Umbilical cord (tissue), 2 donors: ENCODE measurements at places on chromosomes 6 and 20.
A peak's percentile ranks its signal among the peaks of the same experiment; 100 is the strongest.

DNA sequence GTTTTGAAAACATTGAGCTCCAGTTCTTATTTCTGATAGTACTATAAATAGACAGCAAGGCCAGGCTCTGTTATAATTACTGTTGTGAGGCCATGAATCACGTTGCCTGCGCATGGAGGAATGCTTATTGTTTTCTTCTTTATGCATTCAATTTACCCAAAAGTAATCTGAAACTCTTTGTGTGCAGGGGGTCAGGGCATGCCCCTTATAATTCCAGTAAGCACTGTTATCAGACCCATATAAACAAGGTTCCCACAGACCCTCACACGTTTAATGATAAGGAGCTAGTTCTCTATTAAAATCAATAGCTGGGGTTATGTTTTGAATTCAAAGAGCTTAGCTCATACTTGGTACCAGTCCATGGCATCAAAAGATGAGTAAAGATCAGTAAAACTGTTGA, 174.8 kb upstream of the ARG1 start:
- DNase-seq = no peak

DNA sequence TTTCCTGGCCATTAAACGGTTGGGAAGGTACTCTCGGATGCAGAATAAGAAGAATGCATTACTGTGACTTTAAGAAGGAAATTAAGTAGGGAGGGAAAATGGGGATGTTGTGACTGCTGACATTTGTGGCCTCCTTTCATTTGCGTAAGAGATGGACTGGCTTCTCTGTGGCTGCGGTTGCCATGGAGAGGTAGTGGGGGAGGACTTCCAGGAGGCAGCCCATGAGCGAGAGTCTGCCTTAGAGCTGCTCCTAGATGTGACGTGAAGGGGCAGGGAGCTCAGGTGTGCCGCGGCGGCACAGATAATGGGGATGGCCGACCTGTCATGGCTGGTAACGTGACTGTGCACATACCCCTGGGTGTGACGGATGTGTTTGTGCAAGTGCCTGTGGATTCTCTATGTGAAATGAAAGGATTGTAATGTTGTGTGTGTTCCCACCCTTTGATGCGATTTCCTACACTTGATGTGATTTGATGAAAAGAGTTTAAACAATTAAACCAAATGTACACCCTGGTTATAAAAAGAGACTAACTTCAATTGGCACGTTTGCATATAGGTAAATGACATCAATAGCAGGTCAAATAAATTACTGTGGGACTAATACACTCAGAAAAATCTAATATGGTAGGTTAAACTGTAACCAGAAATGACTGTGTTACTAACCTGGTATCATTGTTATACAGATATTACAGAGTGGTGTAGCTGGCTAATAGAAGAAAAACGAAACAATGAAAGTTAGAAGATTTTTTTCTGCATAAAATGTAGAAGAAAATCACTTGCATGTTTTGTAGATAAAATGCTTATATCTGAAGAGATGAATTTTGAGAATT, 48.9 kb downstream of the HIVEP1 start:
- DNase-seq = peak; percentile 47

GRCh38 chr20:20492521-20493332, 124.8 kb downstream of the INSM1 start:
- no peak for DNase-seq

DNA sequence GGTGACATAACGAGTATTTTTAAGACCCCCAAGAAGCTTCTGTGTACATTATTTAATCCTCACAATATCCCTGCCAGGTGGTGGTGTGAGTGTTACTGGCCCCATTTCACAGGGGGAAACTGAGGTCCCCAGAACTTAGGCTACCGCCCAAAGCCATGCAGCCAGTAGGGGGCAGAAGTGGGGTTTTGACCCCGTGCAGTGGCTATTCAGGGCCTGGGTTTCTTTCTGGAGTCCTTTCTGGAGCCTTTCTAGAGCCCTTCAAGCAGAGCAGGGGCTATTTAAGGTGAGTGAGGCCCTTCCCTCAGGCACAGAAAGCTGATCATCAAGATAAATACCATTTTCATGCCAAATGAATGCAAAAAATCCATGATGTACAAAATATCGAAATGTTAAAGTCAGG, 59.0 kb downstream of the CTCFL start:
- DNase-seq = no peak

DNA sequence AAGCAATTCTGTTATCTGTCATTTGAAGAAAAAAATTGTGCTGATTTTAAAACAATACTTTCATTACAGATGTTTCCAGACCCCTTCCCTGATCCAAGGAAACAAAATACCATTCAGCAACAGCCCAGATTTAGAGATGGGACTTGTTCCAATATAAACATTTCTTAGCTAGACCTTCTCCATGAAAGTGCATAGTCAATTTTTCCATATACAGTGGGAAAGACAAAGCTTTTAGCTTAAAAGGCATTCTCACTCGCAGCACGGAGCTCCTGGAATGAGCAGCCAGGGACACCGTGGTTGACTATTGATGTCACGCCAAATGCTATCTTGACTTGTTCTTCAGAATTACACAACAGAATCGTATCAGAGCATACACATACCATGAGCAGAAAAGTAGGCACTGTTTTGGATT, 21.5 kb downstream of the LAMA4 start:
- peak; percentile 85 for DNase-seq

- peak; percentile 65 for DNase-seq
These were observed 532.1 kb upstream of the JAG1 start for GRCh38 chr20:11205769-11206362.

GRCh38 chr20:39534846-39535245, 572.7 kb downstream of the DHX35 start:
- no peak for DNase-seq

GRCh38 chr6:45757443-45758130, 258.1 kb downstream of the CLIC5 start:
- peak; percentile 5 for DNase-seq

DNA sequence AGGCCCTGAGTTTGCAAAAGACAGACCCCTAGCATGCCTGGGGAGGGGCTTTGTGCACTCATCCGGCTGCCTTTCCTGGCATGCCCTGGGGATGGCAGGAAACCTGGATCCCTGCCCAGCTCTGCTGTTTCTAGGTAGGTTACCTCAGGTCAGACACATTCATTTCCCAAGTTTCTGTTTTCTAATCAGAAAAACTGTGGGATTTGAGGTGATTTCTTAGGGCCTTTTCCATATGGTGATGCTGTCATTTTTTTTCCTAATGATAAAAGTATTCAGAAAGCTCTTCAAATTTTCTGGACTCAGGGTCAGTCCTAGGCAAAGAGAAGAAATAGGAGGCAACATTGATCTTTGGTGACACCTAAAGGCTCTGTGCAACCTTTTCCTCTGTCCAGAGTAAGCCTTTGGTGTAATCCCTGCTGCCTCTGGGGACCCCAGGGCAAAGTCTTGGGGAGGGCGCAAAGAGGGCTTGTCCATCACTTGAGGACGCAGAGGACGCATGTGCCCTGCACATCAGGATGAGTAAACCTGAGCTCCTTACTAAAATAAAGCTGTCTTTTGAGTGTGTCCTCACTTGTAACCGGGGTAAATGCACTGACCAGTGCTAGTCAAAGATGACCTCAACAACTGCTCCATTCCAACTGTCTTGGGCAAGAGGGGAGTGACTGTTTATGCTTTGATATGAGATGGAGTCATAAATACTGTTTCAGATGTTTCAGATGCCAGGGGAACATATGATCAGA, 13.5 kb upstream of the TRAM2 start:
- peak; percentile 39 for DNase-seq

DNA sequence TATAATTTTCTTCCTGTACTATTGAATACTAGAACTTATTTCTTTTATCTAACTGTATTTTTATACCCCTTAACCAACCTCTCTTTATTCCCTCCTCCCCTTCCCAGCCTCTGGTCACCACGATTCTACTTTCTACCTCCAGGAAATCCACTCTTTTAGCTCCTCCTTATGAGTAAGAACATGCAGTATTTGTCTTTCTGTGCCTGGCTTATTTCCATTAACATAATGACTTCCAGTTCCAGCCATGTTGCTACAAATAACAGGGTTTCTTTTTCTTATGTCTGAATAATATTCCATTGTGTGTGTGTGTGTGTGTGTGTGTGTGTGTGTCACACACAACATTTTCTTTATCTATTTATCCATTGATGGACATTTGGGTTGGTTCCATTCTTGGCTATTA, 152.3 kb upstream of the OLIG3 start:
- no peak for DNase-seq

GRCh38 chr20:50312682-50313521, 122.3 kb downstream of the CEBPB start:
- peak; percentile 85 for DNase-seq

DNA sequence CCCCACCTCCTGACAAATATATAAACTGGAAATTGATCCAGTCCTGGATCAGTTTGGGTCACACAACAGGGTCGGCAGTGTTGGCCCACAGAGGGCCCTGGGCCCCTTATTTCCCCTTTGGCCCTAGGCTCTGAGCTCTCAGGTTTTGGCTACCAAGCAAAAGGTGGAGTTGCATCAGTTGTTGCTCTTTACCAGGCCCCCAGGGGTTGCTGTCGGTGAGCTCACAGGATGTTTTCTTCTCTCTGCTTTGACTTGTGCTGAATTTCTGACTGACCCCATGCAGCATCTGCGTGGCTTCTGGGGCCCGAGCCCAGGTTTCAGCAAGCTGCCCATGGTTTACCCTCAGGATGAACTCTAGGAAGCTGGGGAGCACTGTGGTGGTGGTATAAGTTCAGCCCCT, 44.6 kb downstream of the PPARD start:
- DNase-seq = no peak

DNA sequence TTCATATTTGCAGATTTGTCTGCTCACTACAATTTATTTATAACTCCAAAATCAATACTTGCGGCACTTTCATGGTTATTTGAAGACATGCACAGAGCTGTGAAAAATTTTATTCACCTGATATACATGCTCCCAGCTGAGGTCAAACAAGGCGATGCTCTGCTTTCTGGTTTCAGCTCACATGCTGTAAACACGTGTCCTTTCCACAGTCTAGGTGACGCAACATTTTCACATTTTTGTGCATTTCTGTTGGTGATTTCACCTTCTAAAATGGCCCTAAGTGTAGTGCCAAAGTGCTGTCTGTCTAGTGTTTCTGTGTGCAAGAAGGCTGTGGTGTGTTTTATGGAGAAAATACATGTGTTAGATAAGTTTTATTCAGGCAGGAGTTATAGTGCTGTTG, 650.5 kb downstream of the RNF144B start:
- no peak for DNase-seq

GRCh38 chr6:142635130-142635529, 309.8 kb downstream of the HIVEP2 start:
- DNase-seq = no peak

GRCh38 chr20:62357187-62357667, 9.9 kb downstream of the LAMA5 start:
- peak; percentile 55 for DNase-seq

DNA sequence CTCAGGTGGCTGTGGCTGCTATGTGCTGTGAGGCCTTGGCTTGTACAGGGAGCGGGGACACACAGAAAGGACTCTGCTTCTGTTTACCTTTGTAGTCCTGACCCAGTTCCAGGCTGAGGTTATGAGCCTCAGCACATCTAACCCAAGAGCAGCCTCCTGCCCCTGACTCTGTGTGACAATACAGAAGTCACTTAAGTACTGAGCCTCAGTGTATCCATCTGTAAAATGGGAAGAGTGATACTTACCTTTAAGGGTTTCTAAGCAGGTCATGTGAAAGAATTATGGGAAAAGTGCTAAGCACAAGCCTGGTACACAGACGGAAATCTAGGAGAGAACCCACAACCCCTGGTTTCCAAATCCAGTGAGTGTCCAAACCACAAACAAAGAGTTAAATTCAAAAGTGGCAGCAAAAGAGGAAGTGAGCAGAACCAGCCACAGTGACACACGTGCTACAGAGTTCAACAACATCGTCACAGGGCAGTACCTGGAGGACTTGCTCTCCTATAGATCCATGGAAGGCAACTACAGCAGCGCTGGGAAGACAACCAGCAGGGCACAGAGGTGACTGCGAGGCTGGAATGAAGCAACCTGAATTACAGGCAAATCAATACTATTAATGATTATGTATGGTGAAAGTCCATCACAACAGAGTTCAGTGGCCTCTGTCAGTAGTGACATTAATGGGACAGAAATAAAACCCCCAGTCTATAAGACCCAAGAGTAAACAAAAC, 12.5 kb downstream of the TRIM26 start:
- no peak for DNase-seq

DNA sequence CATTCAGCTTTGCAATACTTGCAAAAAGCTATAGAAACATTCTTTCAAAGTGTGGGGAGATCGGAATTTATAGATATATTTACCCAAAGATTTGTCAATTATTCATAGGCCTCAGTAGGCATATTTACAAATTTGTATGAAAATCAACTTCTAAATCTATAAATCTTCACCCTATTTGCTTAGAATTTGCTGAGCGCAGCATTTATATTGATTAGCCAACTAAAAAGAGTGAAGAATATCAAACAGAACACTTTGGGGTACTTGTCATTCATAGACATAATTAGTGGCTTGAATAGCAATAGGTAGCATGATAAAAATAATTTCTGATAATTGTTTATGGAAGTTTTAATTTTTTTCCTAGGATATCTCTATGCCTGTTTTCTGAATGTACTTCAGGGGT, 244.5 kb upstream of the SLC35B3 start:
- DNase-seq = no peak

- DNase-seq = peak; percentile 39
These were observed 150.3 kb downstream of the SYCP2 start for GRCh38 chr20:59782986-59783640.

GRCh38 chr6:1903780-1904465, 294.2 kb downstream of the FOXC1 start:
- DNase-seq = peak; percentile 69

- no peak for DNase-seq
These were observed 52.2 kb downstream of the JARID2 start for GRCh38 chr6:15297895-15298590.

DNA sequence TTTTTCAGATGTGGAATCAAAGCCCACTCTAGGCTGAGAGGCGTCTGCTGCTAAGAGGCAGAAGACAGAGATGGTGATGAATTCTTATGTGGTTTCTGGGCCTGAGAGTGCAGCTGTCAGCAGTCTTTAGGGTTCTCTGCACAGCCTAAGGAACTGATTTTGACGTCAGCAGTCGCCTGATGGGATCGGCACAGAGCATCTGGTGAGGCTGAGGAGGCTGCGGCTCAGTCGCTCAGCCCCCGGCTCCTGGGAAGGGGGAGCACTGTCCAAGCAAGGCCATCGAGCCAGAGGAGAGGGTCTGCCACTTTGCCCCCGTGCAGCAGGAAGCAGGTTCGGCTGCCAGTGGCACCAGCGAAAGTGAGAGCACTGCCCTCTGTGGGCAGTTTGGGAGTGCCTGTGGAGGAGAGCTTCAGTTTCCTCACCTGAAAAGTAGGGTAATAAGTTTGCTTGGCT, 92.5 kb downstream of the TCP11 start:
- DNase-seq = peak; percentile 93

GRCh38 chr20:20546402-20546801, 166.0 kb downstream of the RALGAPA2 start:
- no peak for DNase-seq
